ENCODE measurements at places on chromosomes 3 and 15.

DNA sequence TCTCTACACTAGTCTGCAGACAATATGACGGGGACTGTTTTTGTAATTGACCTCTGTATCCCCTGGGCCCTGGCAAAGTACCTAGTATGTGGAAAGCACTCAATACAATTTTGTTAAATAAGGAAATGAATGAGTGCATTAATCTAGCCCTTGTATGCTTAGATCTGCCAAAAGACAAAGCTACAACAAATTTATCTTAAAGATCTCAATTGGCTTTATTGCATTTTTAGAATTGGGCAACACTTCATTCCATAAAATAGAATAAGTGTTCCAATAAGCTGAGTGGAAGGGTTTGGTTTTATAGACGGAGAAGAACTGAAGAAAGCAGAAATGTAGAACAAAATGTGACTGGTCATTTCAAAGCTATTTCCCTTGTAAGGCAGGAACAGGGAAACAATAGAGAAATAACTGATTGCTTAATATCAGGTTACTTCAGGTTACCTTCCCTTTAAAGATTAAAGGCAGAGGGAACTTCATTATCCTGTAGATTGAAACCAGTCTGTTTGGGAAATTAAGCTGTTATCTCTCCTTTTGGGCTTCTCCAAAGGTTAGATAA lies 108.3 kb upstream of the MME start:
- DNase-seq: no peak

DNA sequence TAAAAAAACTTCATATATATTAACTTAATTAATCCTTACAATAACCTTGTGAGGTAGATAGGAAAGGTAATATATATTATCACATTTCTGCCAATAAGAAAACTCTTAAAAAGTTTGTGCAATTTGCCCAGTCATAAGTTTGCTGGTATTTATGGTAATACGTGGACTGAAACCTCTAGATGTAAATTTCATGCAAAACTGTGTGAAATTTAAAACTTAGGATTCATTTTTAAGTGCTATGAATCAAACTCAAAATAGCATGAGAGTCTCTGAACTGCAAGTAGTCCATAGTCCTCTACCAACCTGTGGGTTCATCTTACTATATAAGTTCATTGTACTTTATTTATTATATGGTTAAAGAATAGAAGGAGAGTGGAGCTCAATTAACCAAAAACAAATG lies 56.4 kb downstream of the ZBTB20 start:
- DNase-seq: no peak

DNA sequence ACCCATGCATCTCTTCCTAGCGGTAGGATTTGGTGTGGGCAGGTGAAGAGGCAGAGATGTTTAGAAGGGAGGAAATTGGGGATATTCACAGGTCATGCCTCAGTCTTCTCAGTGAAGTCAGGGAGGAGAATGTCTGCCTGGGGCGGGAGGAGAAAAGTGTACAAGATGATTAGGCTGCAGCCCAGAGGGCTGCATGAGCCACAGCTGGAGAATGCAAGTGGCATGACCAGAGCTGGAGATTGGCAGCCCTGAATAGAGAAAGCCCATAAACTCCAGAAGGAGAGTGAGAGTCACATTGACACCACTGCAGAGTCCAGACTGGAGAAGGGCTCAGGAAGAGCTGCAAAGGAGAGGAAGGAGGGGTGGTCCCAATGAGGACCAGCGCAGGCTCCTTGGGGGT lies 22.6 kb downstream of the PDHB start:
- no peak for DNase-seq

DNA sequence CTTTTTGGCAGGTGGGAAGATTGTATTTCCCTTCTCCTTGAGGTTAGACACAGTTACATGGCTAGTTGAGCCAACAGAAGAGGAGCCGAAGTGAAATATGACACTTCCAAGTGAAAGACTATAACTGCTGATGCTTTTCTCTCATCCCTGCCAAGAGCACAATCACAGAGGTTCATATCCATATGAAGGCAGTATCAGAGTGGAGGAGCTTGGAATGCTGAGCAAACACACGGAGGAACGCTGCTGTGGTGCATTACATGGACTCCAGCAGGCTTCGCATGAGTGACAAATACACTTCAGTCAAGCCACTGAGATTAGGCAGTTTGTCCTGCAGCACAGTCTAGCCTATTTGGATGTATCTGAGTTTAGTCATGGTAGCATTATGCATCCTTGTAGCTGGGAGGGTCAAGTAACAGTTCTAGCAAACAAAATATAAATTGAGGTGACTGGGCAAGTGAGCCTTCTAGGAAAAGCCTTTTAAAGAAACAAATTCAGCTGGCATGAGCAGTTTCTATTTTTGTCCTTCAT lies 5.4 kb downstream of the IQCF6 start:
- DNase-seq: no peak

DNA sequence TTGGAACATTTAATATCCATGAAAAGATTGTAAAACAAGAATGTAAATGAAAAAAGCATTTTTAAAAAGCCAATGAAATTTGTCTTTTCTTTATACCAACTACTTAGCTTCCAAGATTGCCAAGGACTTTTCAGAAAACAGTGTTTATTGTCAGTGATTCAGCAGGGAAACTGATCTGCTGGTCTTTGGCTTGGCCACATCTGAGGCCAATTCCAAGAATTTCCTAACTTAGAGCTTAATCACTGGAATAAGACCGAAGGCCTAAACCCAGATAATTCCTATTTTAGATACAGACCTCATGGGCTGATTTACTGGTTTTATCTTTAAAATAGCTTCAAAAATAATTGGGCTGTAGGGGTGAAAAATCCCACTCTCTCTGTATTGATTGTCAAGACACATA lies 260.5 kb upstream of the RORA start:
- DNase-seq: no peak

DNA sequence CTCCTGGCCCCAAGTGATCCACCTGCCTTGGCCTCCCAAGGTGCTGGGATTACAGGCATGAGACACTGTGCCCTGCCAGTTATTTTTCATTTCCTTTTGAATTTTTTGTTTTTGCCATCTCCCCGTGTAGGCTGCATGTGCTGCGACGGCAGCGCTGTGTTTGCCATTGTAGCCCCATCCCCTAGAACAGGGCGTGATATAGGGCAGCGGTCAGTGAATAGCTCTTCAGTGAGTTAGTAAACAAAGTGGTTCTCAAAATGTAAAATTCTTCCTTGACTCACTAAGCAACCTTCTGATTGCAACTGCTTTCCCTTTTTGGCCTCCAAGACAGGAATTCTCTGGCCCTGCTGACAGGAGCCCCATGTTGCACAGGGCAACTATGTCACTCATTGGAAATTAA lies 138.1 kb upstream of the CTDSPL start:
- no peak for DNase-seq

- DNase-seq: peak; percentile 38
Measured at GRCh38 chr15:67067930-67068551, 2.6 kb downstream of the SMAD3 start.

GRCh38 chr15:77821188-77821958 lies 188.7 kb upstream of the LINGO1 start:
- DNase-seq: no peak

DNA sequence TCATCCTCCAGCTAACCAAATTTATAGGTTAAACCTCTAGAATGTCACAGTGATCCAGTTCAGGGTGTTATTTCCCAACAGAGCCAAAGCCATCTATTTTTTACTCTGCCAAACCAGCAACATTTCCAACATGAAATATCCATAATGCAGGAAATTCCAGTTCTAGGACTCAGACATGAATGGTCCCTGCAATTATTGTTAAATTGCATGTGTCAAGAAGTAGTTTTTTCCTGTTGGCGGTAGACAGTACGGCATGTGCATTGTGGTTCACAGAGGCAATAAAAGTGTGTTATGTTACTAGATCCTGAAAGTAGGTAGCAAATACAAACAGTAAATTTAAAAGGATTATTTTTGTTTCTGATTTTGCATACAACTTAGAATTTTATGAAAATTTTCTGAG lies 215.7 kb upstream of the THBS1 start:
- DNase-seq: no peak

- DNase-seq: no peak
Measured at GRCh38 chr15:78055919-78056713, 21.4 kb downstream of the TBC1D2B start.

DNA sequence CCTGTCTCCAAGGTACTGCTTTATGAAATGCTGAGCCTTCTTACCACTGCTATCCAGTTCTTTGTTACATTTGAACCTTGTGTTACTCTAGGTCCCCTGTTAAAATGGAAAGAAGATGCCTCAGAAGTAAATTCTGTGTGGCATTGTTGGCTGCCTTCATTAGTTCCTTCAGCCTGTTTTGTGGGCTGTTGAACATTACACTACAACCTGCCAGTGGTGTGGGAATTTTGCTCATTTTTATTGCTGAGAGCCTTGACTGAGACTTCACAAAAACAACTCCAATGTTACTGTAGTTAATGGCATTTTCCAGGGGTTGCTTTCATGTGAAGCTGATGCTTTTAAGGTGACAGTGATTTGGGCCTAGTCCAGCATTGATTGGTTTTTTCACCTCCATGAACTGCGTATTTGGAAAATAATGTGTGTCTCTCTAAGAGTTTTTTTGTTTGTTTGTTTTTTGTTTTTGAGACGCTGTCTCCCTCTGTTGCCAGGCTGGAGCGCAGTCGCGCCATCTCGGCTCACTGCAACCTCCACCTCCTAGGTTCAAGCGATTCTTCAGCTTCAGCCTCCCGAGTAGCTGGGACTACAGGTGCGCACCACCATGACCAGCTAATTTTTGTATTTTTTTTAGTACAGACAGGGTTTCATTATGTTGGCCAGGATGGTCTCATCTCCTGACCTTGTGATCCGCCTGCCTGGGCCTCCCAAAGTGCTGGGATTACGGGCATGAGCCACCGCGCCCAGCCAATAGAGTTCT lies 4.3 kb downstream of the MAPK6 start:
- DNase-seq: no peak

DNA sequence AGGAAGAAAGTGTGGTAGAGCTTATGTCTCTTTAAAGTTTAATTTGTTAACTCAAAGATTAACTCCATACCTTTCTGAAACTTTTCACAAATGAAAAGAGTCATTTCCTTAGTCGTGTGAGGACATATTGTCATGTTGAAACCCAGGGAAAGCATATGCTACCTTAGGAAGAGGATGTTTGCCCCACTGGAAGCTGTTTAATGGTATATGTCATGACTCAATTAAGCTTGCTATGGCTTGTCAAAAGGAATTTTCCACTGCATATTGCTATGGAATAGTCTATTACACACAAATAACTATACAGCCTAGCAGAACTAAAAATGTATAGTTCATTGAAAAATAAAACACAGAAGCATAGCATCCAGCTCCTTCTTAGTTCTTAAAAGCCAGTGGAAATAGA lies 69.9 kb downstream of the NSUN3 start:
- no peak for DNase-seq

DNA sequence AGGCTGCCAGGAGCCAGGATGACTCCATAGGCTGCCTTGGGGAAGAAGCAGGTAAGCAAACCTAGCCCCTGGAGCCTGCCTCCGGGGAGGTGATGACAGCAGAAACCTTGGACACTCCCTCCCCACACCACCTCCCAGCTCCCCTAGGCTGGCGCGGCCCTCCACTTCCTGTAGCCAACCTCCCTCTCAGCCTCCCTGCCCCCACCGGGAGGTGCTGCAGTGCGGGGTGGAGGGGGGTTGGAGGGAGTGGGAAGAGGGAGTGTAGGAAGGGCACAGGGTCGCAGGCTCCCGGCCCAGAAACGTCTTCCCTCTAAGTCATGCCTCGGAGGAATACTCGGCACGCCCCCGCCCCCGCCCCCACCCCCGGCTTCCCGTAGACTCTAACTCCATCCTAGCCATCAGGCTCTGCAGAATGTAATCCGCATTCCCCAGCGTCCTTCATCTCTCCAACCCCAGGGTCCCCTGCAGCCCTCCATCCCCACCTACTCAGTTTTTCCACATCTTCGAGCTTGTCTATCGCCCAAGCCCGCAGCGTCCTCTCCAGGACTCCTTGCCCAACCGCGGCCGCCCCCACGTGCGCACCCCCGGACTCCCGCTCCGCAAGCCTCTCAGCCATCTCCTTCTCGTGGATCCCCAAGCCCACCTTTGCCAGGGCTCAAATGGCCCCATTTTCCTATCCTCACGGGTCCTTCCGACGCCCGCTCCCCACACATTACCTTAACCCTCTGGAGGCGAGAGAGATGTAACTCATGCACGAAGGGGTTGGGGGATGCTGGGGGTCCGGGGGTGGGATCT lies 528 bp downstream of the LPCAT4 start:
- DNase-seq: peak; percentile 49

- no peak for DNase-seq
Measured at GRCh38 chr3:9855594-9855993, 11.8 kb upstream of the RPUSD3 start.

- no peak for DNase-seq
Measured at GRCh38 chr15:29383367-29383766, 113.7 kb upstream of the NSMCE3 start.

- peak; percentile 57 for DNase-seq
Measured at GRCh38 chr15:60720493-60721256, 241.7 kb upstream of the ICE2 start.

GRCh38 chr3:194072097-194072428 lies 63.9 kb upstream of the HES1 start:
- DNase-seq: no peak

DNA sequence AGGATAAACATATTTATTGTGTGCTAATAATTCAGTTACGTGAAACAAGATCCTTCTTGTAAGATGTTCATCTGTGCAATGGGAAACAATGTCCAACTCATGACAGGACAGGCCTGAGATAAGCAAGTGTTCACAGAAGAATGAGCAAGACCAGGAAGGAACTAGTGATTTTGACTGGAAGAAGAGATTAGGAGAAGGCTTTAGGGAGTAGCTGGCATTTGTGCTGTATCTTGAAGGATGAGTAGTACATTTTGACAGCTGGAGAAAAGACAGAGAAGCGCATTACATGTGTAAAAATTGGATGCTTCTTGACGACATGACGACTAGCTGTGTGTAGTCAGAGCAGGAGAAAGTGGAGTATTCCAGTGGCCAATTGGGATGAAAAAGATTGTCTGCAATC lies 48.4 kb downstream of the GBE1 start:
- DNase-seq: no peak

Measured in CD4-positive, alpha-beta T cell treated with Interleukin-6 at 100 ng/mL for 8 hours (primary cell).